ENCODE measurements at places on chromosomes 1 and 21.

GRCh38 chr1:56092684-56093570, 486.4 kb downstream of the PLPP3 start:
- no peak for DNase-seq

DNA sequence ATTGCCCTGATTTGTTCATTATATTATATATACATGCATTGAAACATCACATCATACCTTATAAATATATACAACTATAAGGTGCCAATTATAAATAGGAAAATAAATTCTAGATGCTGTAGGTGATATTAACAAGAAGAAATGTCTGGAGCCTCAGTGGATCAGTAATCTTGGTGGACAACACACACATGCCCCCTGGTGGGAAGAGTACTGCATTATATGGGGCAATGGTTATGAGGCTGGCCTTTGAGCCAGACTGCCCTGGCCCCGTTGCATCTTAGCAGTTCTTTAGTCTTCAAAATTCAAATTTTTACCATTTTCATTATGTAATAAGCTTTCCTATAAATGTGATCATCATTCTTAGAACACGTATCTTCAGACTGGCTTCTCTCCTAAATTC, 335.0 kb upstream of the GREM2 start:
- DNase-seq, result no peak

GRCh38 chr1:205339717-205340116, 17.0 kb downstream of the KLHDC8A start:
- no peak for DNase-seq

DNA sequence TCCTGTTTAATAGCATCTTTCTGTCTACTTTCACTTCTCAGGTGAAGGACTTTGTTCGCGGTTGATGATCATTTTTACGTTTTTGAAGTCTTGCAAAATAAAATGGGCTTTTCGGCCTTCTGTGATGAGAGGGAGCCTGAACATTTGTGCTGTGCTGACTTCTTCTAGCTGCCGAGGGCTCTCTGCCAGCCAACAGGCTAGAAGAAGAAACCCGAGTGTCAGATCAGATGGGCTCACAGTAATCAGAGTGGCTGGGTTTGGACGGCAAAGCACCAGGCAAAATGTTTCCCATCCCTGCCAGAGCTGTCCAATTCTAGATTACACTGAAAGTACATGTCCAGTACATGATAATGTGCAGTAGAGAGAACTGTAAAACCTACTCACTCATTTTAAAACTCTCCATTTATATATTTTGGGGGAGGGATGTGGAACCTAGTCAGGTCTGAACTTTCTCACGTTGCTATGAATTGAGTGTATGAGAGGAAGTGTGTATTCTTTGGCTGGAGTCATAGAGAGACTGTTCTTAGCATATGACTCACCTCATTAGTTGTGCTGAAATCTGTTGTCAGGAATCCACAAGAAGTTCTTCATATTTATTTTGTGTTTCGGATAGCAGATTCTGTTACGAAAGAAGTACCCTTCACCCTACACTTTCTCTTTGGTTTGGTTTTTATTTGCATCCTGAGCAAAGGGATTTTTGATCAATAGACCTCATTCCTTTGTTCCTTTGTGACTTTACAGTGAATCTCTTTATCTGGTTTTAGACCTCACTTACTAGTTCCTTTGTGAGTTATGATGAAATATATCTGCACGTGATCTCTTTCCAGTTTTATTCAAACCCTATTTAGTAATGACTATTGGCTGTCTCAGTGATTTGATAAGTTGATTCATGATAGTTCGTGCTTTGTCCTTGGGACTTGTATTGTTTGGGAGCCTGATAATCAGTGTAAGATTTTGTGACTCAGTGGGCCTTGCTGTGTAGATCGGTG, 4.8 kb downstream of the ATP1A1 start:
- peak; percentile 90 for DNase-seq

GRCh38 chr1:173853074-173853473, 14.7 kb downstream of the GAS5 start:
- peak; percentile 25 for DNase-seq

GRCh38 chr1:13661539-13661938, 38.4 kb upstream of the PRDM2 start:
- no peak for DNase-seq

DNA sequence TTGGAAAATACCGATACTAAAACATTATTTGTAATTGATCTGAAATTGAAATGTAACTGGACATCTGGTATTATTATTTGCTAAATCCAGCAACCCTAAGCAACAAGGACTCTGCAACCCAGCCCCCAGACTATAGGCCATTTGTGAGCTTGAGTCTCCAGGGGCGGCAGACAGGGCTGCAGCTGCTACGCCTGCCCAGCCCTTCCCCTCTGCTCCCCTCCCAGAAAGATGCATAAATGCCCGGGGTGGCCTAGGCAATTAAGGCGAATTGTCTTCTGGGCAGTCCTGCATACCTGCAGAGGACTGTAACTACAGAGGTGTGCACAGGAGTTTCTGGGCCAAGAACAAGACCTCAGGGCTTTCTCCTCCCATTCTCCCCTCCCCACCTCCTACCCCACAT, 41.2 kb upstream of the LBR start:
- no peak for DNase-seq

GRCh38 chr1:35561972-35562680, 4.5 kb downstream of the NCDN start:
- no peak for DNase-seq

DNA sequence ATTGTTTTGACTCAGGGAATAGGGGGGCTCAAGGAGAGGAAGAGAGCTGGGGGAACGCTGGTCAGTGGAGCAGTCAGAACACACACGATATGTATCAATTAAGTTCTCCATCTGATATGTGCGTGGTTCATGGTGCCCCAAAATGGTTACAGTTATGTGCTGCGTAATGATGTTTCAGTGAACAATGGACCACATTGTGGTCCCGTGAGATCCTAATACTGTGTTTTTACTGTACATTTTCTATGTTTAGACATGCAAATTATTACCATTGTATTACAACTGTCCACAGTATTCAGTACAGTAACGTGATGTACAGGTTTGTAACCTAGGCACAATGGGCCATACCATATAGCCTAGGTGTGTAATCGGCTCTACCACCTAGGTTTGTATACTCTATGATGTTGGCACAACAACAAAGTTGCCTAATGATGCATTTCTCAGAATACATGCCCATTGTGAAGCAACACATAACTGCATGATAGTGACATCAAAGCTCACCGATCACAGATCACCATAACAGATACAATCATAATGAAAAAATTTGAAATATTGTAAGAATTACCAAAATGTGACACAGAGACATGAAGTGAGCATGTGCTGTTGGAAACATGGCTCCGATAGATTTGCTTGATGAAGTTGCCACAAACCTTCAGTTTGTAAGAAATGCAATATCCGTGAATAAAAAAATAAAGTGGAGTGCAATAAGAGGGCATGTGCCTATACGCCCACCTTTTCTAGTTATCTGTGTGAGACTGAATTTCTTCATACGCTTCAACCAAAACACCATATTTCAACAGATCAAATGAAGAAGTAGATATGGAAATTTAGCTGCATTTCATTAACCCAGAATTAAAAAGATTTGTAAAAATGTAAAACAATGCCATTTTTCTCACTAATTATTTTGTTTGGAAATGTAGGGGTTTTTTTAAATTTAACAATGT, 14.8 kb upstream of the TMEM54 start:
- no peak for DNase-seq

GRCh38 chr1:94191216-94191615, 46.2 kb downstream of the ARHGAP29 start:
- no peak for DNase-seq

DNA sequence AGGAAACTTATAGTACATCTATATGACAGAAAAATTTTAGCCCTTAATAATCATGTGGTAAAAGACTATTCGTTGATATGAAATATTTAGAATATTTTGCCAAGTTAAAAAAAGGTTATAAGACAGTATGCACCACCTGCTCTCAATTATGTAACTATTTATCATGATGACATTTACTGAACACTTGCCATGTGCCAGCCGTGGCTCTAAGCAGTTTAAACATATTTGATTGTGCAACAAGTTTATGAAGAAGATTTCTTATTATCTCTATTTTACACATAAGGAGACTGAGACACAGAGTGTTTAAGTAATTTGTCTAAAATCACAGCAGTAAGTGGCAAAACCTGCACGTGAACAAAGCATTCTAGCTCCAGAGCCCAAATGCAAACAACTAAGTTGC, 199.3 kb upstream of the JUN start:
- DNase-seq, result no peak

DNA sequence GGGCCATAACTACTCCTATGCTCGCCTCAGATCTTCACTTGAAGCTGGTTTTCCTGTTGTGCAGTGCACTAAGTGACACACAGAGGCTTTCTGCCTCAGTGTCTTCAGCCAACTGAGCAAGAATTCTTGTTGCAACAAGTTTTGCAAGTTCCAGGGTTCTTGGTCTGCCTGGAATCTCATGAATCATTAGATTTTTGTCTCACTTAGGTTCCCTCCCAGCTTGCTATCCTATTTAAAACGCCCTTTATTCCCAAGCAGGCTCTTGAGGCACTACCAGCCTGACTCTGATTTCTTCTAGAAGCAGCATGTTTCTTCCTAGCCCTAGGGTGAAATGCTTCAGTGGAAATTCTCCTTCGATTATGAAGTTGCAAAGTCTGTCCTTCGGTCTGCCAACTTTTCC, 158.8 kb downstream of the C1orf21 start:
- peak; percentile 11 for DNase-seq

DNA sequence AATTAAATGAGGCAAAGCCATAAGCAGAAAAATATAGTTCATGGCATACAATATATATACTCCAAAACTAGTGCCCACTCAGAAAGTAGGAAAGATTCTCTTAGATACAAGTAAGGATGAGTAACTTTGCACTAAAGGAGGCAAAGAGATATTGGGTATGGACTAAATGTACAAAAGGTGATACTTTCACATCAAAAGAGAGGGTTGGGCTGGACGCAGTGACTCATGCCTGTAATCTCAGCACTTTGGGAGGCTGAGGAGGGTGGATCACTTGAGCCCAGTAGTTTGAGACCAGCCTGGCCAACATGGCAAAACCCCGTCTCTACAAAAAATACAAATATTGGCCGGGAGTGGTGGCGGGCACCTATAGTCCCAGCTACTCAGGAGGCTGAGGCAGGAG, 6.7 kb downstream of the KYAT3 start:
- no peak for DNase-seq

- no peak for DNase-seq
Observed at GRCh38 chr1:198643808-198644207, 5.0 kb downstream of the PTPRC start.

DNA sequence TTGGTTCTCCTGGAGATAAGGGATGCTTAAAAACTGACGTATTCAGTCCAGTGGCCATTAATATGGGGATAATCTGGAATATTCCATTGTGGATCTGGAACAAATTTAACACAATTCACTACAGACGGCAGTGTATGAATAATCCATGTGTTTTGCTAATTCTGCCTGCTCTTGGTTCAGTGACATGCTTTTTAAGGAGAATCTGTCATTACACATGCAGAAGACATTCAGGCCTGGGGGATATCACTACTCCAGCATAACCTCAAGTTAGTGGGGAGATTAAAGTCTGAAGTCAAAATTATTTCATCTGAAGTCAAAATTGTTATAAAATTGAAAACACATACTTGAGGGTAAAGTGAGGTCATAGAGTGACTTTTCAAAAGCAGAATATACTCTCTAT, 789.3 kb downstream of the USP25 start:
- no peak for DNase-seq

DNA sequence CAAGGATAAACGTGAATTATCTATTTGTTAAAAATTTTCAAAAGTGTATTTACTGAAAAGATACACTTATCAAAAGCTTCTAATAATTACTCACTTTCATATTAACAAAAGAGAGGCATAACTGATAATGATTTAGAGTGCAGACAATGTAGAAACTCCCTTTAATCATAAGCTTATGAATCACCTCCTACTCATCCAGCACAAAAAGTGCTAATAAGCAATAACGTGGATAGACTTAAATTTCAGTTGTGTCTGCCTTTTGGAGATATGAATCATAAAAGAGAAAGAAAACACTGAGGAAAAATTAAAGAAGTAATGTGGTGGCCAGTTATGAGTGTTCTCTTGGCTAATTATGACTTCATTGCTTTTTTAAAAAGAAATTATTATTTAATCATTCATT, 827.6 kb upstream of the B3GALT2 start:
- no peak for DNase-seq

DNA sequence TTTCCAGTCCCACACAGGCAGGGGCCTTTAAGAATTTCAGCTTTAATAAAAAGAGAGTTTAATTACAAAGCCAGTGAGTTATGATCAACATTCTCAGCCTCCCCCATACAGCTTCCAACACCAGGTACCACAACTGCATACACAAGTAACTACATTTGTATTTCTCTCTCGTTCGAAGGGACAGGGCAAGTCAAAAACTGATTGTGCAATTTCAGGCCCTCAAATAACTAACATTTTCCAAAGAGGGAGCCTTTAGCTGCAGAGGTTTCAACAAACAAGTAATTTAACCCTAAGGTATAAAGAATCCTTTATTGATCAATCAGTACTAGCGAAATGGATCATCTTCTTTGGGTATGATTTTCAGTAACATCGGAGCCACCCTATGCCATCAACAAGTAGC, 142.4 kb downstream of the ZNF281 start:
- DNase-seq, result no peak

- DNase-seq, result no peak
Observed at GRCh38 chr1:98404866-98405265, 256.7 kb upstream of the SNX7 start.

GRCh38 chr21:32256251-32256650, 22.6 kb downstream of the MIS18A start:
- no peak for DNase-seq

DNA sequence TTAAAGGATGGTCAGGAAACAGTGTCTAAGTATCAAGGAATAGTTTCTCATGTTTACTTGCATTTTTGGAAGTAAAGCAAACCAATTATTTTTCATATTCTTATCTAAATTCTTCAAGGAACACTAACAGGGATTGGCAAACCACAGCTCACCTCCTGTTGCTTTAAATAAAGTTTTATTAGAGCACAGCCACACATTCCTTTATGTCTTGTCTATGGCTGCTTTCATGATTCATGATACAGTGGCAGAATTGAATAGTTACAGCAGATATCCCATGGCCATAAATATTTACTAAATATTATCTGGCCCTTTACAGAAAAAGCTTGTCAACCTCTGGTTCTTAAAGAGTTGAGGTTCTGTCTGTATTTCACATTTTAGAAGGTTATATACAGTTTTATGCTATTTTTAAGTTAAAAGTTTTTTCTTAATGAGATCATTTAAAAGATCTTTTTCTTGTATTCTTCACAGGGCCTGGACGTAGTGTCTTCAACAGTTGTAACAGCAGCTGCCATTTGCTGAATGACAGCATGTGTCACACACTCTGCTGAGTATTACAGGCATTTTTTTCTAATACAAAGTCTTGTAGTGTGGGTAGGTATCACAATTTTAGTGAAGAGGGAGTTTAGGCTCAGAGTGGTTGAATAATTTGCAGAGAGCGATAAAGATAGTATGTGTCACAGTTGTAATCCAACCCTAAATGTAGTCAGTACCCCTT, 2.6 kb downstream of the ZNF691 start:
- no peak for DNase-seq

GRCh38 chr1:204408074-204408507, 3.5 kb downstream of the PPP1R15B start:
- no peak for DNase-seq
